ENCODE measurements at places on chromosomes 2 and 18. TPM values are rescaled to one million over a fixed set of nuclear protein-coding genes. Genes with fewer than 3 reads are reported as not detected.

NAGK gene
- 60.0 TPM for polyA plus RNA-seq

ANKRD39 gene
- 12.6 TPM for polyA plus RNA-seq

DNA sequence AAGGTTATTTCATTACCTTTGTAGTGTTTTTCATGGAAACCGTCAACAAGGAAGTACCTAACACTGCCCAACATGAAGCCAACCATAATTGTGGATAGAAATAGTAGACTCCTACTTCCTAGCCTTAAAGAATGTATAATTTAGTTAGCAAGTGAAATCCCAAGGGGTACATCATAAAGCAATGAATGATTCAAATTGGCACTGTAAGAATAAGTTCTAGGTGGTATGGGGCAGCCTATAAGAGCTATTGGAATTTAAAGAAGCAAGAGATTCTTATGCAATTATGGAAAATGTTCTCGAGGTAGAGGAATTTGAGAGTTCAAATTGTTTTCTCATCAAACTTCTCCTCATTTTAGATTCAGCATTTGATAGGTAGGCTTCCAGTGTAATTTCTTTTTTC lies 157.9 kb downstream of the FMNL2 start:
- DNase-seq = no peak

GRCh38 chr2:27123302-27124150 lies at the start of gene ABHD1:
ABHD1 (plus strand) TSS chr2:27123815; CDS start chr2:27123949, 134 bp downstream.
- peak; percentile 79 for DNase-seq

DNA sequence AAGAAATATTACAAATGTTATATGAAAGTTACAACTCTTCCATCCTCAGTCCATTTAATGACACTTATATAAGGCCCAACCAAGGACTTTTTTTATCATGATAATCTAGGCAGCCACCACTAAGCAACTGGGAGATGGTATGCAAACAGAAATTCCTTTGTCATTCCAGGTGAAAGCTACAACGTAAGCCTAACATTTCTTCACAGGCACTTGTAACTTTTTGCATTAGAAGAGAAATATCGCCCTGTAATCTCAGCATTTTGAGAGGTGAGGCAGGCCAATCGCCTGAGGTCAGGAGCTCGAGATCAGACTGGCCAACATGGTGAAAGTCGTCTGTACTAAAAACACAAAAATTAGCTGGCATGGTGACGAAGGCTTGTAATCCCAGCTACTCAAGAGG lies 581.2 kb upstream of the SLC8A1 start:
- no peak for DNase-seq

GRCh38 chr2:128169497-128169896 lies 78.5 kb downstream of the UGGT1 start:
- no peak for DNase-seq

DNA sequence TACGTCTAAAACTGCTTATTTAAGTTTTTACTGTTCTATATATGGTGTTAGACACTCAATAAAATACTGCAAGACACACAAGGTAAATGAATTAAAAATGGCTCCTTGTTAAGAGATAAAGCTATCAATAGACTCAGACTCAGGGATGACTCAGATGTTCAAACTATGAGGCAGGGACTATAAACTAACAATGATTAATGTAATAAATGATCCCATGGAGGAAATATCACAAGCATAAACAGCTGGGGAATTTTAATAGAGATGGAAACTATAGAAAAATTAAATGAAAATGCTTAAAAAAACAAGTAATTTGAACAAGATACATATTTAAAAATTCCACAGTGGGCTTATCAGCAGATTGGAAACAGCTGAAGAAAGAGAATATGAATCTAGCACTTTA lies 650.8 kb downstream of the DCDC2C start:
- DNase-seq = no peak

GRCh38 chr18:44630118-44630517 lies 50.6 kb upstream of the SETBP1 start:
- no peak for DNase-seq

DNA sequence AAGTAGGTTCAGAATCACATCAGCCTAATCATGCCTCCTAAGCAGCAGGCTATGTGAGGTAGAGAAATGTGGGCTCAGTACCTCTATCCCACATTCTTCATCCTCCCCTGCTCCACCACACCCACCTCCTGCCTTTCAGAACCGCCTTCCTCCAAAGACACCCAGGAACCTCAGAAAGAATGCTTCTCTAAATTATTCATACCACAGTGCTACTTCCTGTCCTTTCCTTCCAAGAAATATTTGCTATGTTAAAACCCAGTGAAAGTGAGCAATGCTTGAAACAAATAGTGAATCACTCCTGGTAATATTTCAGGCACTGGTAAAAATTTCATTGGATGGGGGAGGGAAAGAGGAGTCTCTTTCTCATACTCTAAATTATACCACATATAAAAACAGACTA lies 24.0 kb upstream of the CREB1 start:
- DNase-seq = no peak

DNA sequence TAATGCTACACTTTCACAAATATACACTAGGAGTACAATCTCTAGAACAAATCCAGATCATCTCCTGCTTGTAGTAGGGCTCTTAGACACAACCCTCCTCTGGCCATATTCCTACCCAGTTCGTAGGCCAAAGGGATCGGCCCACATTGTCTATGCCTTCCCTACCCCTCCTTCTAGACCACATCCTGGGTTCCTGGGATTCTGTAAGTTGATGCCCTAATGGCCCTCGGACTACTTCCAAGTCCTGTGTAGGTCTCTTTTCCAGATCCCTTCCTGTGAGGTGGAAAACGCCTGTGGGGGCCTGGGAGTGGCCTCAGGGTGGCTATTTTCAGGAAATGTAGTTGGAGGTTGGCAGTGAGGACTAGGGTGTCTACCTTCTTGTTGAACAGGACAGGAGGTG lies 289.7 kb downstream of the ZNF385B start:
- DNase-seq = no peak

GRCh38 chr18:13003466-13003896 lies 12.3 kb downstream of the CEP192 start:
- no peak for DNase-seq

DNA sequence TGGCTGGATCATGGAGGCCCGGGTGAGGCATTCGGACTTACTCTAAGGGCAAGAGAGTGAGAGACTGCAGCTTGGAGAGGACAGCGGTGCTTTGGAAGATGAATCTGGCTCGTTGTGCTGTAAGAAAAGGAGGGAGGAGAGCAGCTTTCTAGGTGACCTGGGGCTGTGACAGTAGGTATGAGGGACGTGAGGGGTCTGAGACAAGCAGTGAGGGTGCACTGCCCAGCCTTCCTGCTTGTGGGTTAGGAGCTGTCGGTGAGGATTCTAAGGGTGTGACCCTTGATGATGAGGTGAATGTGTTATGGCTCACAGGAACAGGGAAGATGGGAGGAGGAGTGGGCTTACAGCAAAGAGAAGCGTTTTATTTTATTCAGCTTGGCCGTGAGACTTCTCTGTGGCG lies 27.1 kb upstream of the RHOB start:
- DNase-seq = no peak

DNA sequence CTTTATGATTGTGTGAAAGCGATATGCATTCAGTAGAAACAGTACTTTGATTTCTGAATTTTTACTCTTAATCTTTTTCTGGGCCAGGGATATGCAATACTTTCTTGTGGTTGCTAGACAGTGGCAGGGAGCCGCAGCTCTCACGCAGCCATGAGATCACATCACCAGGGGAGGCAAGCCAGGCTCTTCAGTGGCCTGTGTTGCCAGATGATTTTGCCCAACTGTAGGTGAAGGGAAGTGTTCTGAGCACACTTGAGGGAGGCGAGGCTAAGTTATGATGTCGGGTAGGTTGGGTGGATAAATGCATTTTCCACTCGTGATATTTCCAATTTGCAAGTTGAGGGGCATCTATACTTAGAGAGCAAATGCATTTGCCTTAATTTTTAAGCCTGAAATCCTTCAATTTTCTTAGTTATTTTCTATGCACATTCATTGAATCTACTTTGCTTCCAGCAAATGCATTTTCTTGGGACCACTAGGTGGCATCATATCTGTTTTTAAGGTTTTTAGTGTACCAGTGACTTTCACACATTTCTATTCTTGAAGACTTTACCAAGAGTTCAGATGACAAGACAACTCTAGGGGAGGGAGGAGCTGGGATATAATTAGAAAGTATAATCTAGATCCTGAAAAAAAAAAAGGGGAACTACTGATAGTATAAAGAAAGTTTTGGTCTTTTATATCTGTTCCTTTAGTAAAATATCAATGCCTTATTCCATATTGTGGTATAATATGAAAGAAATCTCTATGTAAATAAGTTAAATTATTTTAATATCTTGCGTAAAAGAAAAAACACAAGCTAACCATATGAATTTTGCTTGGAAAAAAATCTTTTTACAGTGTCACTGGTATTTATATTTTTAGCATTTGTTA lies 643.3 kb downstream of the SOCS6 start:
- no peak for DNase-seq

DNA sequence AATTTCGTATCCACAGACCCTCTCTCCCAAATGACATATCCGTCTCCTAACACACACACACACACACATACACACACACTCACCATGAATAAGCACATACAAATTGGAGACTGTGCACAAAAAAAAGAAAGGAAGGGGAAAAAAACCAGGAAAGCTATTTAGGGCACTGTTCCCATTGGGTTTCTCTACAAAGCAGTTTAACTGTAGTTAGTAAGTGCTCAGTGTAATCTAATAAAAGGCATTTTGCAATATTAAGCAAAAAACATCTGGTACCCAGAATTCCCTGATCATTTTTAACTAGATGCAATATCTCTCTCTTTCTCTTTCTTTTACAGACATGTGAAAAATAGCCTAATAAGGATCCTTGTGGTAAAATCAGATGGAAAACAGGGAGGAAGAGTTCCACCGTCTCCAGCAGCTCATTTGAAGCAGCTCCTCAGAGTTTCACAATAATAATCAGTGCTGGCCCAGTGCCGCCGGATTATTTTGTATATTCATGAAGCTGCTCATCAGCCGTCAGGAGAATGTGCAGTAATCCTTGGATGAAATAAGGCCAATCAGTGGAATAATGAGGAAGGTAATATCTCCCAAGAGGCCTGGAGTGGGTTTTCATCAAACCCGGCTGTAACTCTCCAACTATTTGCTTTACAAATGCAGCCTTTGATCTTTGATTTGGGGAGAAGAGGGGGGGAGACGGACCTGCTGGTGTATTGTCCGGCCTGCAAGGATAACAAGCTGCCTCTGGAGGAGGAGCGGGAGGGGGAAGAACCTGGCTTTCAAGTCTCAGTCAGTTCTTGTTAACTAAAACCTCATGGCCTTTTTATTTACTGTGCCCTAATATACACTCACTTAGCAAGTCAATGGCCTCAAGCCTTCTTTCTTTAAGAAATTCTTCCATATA lies 227.6 kb upstream of the SMIM21 start:
- no peak for DNase-seq
